ENCODE measurements at places on chromosomes 1 and 21.

DNA sequence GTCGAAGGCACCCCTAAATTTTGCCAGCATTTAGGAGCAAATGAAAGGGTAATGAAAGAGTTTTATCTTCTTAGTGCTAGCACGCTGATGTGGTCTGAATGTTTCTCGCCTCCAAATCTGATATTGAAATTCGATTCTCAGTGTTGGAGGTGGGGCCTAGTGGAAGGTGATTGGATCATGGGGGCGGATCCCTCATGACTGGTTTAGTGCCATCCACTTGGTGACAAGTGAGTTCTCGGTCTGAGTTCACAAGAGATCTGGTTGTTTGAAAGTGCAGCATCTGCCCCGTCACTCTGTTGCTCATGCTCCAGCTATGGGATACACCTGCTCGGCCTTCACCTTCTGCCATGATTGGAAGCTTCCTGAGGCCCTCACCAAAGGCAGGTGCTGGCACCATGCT, 75.1 kb upstream of the ZBTB40 start:
- DNase-seq, result no peak

GRCh38 chr21:20570824-20571232, 427.4 kb upstream of the NCAM2 start:
- no peak for DNase-seq

DNA sequence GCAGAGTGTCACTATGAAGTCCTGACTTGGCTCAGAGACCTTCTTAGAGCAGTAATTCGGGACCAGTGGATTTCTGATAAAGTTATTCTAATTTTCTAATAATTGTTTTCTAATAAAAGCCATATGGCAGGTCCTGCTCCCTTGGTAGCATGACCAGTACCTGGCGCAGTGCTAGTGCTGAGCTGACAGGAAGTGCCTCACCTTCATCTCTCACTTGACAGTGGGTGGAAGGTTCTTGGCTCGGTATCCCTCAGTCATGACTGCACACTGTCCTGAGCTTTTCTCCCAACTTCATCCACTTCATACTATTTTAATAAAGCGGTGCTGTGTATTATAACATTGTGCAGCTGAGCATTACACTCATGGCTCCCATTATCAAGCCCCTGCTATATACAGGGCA, 14.1 kb downstream of the VANGL1 start:
- no peak for DNase-seq

- no peak for DNase-seq
These were observed 605 bp downstream of the TNFRSF9 start for GRCh38 chr1:7940034-7940433.

GRCh38 chr1:154931940-154932487, 4.5 kb downstream of the PMVK start:
- DNase-seq, result no peak

- no peak for DNase-seq
These were observed 459.5 kb downstream of the PTPRU start for GRCh38 chr1:29695803-29696202.

GRCh38 chr1:173039626-173040025, 11.1 kb downstream of the TNFSF18 start:
- no peak for DNase-seq

DNA sequence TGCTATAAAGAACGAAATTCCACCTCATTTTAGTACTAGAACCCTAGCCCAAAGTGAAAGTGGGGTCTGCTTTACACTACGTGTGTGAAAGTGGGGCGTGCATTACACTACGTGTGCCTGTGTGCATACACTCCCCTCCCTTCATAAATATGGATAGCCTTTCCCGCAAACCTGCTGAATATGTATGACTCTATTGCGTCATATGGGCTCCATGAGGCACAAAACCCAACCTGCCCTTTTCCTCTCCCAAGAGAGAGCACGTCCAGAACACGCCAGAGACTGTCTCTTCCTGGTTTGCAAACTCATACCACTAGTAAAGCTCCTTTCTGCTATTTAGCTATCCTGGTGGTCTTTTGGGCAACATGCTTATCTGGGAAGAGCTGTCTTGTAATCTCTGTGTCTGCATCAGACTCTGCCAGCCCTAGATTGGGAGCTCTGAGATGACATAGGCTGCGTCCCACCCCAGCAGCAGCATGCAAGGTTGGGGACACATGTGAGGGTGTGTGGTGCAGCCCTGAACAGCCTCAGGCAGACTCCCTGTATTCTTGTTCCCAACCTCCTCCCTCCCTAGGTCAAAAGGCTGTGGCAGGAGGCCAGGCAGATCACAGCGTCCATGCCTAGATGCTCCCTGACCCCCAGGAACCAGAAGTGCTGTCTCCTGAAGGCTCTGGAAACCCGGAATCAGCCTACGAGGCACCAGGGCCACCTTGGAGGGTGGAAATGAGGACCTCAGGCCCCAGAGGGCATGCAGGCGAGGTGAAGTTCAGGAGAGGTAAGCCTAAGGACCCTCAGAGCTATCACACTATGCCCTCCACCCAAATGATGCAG, 12.3 kb upstream of the PADI1 start:
- no peak for DNase-seq

DNA sequence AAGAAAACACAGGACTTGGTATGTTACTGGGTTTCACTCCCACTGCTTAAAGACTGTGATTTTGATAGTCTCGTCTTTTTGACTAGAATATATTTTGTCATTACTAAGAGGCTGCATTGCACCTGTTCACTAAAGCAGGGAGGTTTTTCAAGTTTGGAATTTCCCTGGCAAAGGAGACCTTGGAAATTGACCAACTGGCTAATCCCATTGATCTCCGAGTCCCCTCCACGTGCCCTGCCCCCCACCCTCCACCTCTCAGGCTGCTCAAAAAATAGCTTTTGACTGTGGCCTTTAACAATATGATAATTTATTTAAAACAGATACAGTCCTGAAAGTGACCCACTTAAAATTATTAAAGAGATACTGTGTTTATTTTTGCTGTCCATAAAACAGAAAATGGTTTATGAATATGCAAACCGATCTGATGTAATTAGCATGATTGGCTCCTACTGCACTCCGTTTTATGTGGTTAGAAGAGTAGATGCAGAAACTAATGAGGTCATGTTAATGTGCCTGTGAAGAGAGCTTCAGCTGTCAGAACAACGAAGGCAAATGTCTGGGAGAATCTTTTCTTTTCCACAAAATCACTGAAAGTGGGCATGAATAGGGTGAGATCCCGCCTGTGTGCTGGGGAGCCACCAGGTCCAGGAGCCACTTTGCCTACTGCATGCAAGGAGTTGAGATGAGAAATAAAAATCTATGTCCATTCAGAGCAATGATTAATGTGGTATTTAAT, 361.5 kb downstream of the RRAGC start:
- no peak for DNase-seq

GRCh38 chr1:186783193-186783592, 45.6 kb upstream of the PLA2G4A start:
- no peak for DNase-seq

DNA sequence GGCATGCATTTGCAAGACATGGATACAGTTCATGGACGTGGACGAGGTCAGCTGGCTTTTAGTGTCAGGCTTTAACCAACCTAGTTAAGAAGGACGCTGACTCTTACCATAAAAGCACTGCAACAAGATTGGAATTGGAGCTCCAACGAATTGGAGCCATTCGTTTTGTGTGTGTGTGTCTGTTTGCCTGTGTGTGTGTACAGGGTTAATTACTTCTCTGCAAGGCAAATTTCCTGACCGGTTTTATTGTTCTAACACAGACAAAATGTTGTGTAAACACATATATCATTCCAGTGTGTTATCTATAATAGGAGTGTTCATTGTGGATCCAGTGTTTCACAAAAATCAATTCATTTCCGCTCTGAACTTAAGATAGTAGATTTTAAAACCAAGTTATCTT, 7.9 kb downstream of the ITSN1 start:
- no peak for DNase-seq

- DNase-seq, result no peak
These were observed 91.4 kb downstream of the MACF1 start for GRCh38 chr1:39295901-39296300.

DNA sequence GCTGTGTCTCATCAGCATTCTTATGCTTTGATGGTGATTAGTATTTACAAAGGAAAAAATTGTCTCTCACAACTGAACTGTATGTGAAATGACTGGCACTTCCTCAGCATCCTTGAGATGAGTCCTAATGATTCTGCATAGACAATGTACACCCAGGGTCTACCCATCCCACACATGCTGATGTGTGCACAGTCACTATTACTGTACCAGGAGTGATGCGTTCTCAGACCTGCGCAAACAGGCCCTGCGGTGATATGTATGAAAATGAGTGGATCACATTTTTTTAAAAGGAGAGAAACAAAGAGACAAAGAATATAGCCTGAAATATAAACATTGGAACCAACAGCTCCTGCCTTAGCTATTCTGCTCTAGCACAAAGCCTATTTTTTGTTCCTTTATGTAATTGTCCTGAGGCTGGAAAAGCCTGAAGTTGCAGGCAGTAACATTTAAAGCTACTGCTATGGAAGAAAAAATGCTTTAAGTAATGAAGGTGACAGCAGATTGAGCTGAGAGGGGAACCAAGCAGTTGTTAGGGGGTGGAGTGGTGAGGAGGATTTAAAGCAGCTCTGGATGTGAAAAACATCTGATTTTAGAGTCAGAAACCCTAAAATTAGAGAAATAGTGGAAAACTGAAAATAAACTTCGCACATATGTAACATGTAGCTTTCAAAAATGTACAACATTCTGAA, 5.5 kb downstream of the RCAN1 start:
- no peak for DNase-seq

DNA sequence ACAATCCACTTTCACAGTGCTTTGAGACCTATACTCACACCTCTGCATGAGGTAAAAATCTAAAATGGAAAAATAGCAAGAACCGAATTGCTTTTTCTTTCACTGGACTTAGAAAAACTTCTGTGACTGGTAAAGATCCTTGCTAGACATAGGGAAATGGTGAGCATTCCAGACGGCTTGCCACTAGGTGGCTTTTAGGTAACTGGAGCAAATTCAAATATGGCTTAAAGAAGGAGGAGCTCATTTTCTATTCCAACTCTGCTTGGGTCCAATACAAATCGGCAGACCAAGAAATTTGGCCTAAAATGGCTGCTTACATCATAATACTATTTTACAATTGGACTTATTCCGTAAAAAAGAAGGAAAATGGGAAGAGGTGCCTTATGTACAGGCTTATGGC, 977.9 kb downstream of the ADGRL2 start:
- no peak for DNase-seq

DNA sequence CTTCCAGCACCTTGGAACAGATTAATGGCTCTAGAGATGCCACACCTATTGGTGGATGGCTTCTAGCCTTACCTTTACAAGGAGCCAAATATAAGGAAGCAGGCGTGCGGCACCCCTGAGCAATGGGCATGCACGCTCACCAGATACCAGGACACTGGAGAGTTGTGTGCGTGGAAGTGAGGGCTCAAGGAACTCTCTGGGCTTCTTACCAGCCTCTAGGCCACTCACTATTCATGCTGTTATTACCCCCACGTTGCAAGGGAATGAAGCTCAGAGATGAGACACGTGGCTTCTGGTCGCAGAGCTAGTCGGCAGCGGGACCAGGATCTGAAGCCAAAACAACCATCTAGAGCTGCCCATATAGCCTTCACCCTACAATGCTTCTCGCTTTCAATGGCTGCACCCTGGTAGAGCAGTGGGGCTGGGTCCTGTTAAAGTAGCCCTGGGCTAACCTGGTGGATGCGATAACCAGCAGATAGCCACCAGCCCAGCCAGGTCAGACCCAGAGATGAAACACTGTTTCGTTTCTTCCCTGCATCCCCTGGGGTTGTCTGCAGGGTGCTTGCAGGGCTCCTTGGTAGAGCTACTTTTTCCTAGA, 396.4 kb upstream of the VAMP3 start:
- DNase-seq, result no peak

GRCh38 chr21:26067836-26068594, 102.6 kb downstream of the APP start:
- DNase-seq, result no peak

GRCh38 chr1:209162651-209163050, 420.9 kb upstream of the CAMK1G start:
- DNase-seq, result no peak

DNA sequence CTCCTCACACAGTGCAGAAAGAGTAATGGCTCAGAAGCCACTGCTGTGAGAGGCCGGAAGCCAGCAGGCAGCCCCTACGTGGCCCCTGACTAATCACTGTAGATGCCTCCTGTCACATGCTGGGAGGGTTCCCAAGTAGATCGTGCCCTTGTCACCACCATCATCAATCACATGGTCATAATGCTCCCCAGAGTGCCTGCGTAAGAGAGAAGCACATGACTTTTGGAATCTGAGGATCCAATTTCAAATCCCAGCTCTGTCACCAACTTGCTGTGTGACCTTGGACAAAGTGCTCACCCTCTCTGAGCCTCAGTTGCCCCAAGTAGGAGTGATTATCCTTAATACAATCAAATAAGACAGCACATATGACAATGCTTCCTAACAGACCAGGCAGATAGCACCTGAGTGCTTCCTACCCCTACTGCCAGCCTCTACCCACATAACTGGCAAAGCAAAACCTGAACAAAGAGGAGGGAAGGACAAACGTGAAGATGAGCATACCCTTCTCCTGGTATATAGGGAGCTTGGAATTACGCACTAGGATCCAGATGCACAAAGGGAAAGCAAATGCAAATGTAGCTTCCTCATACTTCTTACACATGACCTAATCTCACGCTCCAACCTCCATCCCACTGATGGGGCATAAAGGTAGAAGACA, 65.7 kb downstream of the SDC3 start:
- DNase-seq, result no peak

DNA sequence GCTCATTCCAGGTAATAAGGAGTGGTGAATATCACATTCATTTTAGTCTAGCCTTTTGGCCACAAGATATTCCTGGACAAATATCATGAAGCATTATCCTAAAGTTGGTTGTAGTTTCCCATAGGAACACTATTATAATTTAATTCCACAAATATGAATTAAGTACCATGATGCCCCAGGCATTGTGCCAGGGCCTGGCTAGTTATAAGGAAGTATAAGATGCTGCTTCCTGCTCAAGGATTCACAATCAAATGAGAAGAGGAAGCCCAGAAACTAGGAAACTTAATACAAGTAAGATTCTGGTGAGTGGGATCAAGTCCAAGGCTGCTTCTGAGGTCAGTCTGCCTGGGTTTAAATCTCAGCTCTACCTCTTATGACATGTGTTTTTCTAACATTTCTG, 30.6 kb upstream of the ZP4 start:
- no peak for DNase-seq

All from activated naive CD8-positive, alpha-beta T cell treated with anti-CD3 and anti-CD28 coated beads, Interleukin-2, amount 50 U/mL, for 24 hours (primary cell).